NCI-H2029 treated with DMSO at 0.1 percent for 48 hours (cell line): ENCODE measurements at places on chromosomes 5 and 9.

DNA sequence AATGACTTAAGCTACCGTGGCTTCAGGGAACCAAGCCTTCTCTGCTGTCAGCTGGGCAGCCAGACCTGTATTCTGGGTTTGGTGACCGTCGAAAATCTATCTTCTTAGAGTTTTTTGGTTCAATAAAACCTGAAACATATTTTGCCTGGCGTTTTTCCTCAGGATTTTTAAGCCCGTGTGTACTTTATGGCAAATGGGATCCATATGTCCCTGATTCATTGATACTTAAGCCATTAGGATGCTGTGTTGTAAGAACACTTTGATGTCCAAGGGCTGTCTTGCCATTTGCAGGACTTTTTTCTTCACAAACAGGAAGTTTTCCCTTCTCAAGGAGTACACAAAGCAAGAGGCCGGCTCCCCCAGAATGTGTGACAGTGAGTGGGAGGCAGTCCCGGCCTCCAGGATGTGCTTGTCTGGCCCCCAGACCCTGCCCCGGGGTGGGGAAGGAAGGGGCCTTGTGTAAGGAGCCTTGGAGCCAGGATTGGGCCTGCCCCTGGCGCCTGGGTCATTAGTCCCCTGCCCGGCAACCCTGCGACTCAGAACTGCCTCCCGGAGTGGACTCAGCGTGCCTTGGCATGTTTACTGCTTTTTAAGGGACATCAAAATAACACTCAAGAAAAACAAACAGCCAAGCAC is 83.4 kb upstream of the SMIM23 start:
- DNase-seq, result no peak

GRCh38 chr9:1198085-1198484 is 147.9 kb downstream of the DMRT2 start:
- DNase-seq, result no peak

DNA sequence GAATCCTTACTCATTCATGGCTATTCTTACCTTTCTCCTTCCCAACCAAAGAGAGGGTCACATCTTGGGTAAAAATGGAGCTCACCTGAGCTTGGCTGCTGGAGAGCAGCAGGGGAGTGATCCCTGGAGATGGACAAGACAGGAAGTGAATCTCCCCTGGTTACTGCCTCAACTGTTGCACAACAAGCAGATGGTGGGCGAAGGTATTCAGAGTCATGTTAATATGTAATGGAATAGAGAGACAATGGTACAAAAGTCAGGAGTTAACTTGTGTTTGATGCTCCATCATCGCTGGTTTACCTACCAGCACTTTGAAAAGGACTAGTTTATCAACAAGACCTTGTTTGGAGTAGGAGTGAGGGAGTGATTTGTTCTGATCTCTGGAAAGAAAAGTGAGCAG is 13.0 kb upstream of the PLPP1 start:
- no peak for DNase-seq

DNA sequence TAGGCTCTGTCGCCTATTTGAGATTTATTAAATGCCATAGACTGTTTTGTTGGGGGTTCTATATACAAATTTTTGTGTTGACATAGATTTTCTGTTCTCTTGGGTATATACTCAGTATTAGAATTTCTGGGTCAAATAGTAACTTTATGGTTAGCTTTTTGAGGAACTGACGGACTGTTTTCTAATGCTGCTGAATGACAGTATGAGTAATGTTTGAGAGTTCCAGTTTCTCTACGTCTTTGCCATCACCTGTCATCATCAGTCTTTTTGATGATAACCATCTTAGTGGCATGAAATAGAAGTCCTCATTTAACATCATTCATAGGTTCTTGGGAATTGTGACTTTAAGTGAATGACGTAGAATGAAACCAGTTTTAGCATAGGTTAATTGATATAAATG is 60.1 kb downstream of the CCDC171 start:
- DNase-seq, result no peak

DNA sequence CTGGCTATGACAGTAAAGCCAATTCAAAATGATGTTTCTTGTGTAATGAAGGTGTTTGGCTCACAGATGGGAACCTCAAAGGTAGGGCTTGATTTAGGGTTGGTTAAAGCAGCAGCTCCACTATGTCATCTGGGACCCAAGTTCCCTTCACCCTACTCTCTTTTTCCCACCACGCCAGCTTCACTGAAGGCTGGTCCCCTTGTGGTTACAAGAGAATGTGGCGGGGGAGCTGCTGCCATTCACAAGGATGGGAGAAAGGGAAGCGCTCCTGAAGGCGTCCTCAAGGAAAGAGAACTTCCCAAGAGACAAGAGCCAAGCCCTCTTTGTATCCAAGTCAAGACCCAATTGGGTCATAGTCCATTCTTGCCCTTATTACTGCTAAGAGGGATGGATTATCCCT is 72.7 kb downstream of the NTRK2 start:
- no peak for DNase-seq

DNA sequence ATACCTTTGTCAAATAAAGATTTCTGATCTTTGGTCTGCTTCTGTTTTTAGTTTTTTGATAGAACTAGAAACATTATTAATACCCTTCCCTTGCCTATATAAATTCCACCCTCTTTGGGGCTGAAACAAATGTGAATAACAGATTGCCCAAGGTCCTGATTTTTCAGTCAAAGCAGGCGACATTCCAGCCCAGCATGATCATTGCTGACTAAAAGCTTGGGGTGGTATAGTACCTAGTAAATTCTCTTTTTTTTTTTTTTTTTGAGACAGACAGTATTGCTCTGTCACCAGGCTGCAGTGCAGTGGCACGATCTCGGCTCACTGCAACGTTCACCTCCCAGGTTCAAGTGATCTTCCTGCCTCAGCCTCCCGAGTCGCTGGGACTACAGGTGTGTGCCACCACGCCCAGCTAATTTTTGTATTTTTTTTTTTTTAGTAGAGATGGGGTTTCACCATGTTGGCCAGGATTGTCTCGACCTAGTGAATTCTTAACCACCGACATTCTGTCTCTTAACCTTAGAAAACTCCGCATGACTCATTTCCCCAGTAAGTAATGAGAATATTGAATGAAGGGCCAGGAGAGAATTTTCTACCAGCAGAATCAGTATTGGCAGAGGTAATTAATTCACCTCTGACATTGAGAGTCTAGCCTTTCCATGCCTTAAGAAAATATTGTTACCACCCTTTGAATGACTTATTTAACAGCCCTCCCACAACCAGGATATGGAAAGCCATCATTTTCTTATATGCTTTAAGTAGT is 226.4 kb downstream of the GNA14 start:
- DNase-seq, result no peak

DNA sequence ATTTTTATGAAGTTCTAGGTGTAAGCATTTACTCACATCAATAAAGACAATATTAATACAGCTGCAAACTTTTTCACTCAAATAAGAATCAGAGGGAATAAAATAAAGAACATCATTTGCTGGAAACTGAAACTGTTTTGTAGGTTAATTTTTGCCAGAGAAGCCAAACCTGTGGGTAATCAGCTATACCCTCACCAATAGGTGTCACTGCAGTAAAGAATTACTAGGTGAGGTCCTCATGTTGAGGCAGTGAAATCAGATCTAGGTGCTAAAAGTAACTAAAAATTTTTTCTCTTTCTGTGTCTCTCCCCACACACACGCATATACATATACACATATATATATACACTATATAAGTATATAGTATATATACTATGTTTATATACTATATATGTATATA is 1016.3 kb upstream of the SEMA6A start:
- no peak for DNase-seq

- DNase-seq, result peak; percentile 77
Observed at GRCh38 chr9:123687246-123687751, 242.6 kb downstream of the DENND1A start.

GRCh38 chr9:128553728-128554127 is 1.3 kb downstream of the SPTAN1 start:
- no peak for DNase-seq

DNA sequence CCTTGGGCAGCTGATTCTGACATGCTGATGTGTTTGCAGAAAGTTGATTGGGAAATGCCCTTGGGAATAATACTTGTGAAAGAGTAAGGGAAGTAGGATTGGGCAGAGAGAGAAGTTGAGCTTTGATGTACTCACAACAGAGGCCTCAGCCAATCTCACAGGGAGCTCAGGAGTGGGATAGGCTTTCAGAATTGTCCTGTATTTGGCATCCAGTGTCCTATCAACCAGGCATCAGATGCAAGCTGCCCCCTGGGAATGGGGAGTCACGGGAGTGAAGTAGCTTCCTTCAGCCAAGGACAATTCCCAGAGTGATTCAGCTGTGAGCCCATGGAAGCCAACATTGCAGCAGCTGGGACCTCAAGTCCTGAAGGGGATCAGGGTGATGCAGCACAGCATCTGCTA is 39.6 kb downstream of the DMAC1 start:
- DNase-seq, result no peak

DNA sequence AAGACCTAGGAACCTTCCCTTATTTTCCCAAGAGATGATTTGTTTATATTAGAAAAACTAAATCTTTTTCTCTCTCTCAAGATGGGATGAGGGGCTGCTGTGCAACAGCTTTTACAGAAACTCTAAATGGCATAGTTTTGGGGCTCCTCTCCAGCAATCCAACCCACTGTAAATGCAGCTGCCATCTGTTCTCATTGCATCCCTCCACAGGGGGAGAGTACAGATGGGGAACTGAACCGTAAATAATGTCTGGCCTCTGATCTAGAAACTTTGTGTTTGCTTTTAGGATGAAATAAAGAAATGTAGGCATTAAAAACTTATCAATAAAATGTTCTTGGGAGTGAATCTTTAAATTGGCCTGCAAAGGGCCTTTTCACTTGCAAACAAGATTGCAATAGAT is 291.4 kb downstream of the MCTP1 start:
- no peak for DNase-seq

DNA sequence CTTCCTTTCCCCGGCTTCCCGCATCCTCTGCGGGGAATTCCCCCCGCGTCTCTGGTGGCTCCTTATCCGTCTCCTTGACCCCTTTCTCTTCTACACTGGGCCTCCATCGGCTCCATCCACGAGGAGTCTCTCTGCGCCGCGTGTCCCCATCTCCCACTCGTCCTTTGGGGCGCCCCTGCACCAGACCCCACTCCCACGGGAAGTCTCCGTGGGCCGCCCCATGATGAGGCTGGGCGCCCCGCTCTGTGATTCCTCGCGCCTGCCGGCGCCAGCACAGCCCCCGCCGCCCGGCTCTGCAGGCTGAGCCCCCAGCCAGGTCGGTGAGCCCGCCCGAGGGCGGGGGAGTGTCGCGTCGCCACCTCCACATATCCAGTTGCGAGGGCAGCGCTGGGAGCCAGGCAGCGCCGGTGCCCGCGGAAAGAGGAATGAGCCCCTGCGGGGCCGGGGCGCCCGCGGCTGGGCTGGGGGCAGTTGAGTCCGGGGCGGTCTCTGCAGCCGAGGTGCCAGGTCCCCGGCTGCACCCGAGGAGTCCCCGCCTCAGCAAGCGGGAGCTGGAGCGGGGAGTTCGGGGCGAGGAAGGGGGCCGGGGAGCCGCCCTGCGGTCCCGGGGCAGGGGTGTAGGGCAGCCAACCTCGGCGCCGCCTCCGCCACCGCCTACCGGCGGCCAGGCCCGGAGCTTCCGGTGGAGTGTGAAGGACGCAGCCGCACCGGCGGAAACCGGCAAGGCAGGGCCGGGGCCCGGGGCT is 2.1 kb upstream of the TRAF1 start:
- peak; percentile 13 for DNase-seq

DNA sequence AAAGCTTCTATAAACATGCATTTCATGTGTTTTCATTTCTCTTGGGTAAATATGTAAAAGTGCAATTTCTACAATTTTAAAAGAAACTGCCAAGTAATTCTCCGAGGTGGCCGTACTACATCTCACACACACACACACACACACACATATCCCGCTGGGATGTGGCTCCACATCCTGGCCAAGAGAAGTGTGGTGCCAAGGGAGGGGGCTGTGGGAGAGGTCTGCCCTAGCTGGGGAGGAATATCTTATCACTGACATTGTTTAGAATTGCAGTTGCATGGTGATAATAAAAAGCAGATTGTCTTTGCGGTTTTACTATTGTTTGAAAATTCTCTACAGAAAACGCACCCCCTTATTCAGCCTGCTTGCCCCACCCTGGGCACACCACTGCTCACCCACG is 558.4 kb downstream of the BNC2 start:
- no peak for DNase-seq

- no peak for DNase-seq
Observed at GRCh38 chr5:5980538-5980895, 397.8 kb downstream of the MED10 start.

DNA sequence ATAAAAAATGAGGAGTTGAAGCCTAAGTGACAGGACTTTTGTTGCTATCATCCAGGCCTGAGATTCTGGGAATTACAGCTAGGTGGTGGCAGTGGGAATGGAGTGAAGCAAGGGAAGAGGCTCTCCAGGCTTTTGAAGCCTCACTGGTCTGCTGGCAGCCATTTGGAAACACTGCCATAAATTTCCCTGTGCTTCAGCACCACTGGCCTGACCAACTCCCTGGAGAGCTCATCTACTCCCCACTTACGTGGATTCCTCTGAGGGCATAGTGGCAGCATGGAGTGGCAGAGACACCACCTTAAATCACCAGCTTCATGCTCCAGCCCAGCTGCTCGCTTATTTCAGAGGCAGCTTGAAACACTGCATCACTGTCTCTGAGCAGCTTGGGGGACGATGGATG is 518.2 kb downstream of the TLR4 start:
- DNase-seq, result no peak

DNA sequence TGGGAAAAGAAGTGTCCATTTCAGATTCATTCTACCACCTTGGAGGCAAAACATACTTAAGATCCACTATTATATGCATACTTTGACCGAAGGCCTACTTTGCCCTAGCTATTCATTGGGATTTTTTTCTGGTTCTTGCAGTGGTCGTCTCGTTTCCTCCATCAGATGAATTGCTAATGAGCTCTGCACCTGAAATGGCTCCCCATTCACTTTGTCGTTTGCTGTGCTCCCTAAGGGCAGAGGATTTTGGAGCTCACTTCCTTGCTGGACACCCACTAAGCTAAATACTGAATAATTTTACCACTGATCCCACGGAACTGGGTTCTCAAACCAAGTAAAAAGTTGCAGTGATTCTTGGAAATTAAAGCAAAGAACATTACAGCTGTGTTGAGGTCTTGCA is 1.9 kb downstream of the KDM3B start:
- no peak for DNase-seq

DNA sequence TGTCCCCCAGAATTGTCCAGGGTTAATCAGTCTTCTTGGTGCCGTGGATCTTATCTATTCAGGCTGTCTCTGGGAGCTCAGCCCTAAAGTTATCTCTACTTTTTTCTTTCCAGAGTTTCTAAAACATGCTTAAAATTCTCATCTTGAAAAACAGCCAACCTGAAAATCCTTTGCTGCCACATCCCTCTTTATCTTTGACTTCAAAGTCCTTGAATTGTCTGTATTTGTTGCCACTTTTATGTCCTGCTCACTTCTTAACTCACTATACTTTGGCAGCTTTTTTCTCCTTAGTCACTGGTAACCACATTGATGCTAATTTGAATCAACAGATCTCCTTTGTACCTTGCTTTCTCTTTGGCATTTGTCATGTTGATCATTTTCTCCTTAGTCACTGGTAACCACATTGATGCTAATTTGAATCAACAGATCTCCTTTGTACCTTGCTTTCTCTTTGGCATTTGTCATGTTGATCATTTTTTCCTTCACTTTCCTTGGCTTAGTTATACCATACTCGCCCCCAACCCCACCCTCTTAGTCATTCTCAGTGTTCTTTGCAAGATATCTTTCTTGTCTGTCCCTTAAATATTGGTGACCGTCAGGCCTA is 8.5 kb downstream of the DMXL1 start:
- DNase-seq, result no peak
